ENCODE measurements at places on chromosomes 16 and 17.

- DNase-seq = no peak
These were observed 27.6 kb upstream of the CCL1 start for GRCh38 chr17:34390649-34391048.

- peak; percentile 41 for DNase-seq
These were observed 164.0 kb downstream of the LAT start for GRCh38 chr16:29148867-29149272.

- no peak for DNase-seq
These were observed 661 bp downstream of the RFWD3 start for GRCh38 chr16:74666010-74666421.

DNA sequence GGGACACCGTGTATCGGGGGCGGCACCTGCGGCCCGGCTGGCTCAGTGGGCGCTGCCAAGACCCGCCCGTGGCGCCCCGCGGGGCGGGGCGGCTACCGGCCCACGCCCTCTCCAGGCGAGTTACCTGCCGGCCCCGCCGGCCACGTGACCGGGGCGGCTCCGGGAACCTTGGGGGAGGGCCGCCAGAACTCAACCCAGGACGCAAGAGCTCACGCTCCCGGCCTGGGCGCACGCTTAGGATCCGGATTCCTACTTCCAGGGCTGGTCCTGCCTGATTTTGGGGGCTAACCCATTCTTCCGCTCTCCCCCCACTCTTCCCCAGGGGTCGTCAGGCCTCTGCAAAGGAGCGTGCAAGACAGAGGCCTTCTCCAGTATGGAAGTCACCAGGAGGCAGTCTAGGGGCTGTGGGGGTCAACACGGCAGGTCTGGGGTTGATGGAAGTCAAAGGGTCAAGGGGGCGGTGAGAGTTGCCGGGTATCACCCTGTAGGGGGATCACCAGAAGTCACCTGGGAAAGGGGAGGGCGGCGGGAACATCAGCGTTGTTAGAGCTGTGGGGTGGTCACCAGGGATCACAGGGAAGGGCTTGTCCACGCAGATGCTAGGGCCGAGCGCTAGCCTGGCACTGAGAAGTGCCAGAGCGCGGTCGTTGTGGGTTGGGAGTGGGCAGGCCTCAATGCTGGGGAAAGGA is 354 bp upstream of the ESRP2 start:
- no peak for DNase-seq

DNA sequence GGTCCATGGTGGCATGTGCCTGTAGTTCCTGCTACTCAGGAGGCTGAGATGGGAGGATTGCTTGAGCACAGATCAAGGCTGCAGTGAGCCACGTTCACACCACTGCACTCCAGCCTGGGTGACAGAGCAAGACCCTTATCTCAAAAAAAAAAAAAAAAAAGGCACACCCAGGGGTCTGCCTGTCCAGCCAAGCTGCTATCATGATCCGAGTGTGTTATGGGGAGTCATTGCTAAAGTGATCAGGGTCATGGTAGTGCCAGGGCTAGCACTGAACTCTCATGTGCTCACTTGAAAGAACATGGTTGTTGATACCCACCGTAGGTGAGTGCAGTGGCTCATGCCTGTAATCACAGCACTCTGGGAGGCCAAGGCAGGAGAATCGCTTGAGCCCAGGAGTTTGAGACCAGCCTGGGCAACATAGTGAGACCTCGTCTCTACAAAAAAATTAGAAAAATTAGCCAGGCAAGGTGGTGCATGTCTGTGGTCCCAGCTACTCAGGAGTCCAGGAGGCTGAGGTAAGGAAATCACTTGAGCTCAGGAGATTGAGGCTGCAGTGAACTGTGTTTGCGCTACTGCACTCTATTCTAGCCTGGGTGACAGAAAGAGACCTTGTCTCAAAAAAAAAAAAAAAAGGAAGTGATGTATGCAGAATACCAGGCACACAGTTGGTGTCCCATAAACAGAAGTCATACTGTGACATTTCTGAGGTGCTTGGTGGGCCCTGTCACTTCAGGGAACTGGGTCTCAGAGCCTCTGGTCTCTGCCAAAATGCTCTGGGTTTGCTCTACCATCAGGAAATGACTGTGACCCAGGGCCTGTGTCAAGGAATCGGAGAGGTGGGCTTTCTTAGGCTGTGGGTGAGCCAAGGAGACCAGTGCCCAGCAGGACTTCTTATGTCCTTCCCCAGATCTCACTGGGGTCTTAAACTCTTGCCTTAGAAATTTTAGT is 2.2 kb downstream of the PRM1 start:
- DNase-seq = no peak

GRCh38 chr17:13400491-13400890 is 201.2 kb downstream of the HS3ST3A1 start:
- DNase-seq = no peak

GRCh38 chr17:79338152-79338551 is 263.5 kb downstream of the ENGASE start:
- no peak for DNase-seq

DNA sequence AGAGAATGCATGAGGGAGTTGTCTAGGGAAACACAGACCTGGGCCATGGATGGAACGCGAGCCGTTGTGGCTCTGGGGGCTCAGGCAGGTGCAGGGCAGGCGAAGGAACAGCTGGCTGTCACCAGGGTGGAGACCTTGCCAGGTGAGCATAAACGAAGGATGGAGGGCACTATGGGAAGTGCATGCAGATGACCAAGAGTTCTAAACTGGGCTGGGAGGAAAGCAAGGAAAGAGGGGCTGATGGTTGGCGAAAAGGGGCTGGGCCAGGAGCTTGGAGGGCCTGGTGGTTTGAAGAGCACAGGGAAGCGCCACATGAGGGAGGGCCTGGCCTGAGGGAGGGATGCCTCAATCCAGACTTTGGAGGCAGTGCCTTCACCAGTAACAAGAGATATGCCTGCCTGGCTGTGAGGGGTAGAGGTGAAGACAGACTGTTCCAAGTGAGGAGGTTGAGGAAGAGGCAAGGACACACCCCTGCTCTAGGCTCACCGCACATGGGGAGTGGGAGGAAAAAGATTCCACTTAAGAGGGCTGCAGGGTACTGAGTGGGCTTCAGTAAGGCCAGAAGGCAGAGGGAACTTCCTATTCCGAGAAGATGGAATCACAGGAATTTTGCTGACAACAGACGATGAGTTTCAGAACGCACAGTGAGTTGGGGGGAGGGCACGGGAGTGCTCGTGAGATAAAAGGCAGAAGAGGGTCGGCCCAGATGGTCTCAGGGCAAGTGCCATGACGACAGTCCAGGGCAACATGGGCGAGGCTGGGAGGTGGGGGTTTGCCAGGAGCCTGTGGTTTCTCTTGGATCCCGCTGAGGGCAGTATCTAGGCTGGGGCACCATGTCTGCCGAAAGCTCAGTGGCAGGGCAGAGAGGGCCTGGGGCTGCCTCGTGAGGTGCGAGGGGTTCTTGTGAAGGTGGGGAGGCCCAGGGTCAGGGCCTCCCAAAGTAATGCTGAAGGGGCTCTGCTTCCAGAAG is 20.6 kb downstream of the B9D1 start:
- no peak for DNase-seq

GRCh38 chr17:27488231-27488630 is 32.0 kb downstream of the KSR1 start:
- DNase-seq = no peak

DNA sequence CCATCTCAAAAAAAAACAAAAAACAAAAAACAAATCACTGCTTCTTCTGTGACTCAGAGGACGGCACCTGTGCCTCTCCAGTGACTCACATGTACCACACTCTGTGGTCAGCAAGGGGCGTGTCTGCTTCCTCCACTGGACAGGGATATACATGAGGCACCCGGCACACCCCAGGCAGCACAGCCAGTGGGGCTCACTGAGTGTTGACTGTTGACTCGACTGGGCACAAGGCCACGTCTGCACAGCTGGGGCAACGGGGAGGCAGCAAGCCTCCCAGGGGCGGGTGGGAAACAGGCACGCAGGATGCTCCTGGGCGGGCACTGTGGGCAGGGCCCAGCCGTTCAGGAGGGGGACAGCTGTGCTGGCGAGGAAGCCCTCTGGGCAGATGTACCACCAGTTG is 64.1 kb downstream of the TIMM22 start:
- DNase-seq = no peak

DNA sequence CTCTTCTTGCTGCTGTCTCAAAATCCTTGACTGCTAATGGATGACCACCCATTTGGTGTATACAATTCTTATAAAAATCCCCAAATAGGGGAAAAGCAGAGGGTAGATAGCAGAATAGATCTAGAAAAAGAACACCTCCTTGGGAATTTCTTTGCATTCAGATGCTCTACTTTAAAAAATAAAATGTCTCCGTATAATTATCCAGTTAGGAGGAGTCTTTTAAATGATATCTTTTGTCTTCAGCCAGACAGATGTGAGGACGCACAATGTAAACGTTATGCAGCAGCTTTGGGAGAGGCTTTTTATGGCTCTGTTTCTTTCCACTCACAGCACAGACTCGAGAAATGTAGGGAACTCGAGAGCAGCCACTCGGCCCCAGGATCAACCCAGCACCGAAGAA is 300.2 kb downstream of the IRF8 start:
- DNase-seq = no peak

DNA sequence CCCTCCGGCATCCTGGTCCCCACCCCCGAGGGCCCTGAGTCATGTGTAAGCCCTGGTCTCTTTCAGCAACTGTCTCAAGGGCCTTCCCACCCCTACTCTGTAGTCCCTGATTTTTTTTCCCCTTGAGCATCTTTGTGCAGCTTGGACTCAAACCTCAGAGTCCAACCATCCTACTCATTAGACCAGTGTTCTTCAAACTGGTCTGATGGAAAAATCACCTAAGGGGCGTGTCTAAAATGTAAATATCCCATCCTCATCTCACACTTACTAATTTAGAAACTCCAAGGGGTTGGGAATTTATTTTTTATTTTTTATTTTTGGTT is 624 bp downstream of the G6PC3 start:
- DNase-seq = peak; percentile 47

DNA sequence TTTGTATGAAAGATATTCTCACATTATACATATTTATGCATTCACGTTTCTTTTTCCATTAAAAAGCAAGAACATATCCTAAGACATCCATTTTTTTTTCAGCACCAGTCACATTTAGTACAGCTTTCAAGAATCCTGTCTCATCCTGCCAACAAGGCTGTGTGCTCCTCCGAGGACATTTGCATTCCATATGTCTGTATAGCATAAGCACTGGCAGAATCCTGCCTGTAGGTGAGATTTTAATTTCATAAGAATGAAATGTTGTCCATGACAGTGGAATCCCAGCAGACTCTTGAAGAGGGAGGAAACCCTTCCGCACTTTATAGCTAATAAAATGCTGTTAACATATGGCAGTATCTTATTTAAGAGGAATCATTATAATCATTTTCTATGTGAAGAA is 2.9 kb upstream of the PMP22 start:
- DNase-seq = no peak

DNA sequence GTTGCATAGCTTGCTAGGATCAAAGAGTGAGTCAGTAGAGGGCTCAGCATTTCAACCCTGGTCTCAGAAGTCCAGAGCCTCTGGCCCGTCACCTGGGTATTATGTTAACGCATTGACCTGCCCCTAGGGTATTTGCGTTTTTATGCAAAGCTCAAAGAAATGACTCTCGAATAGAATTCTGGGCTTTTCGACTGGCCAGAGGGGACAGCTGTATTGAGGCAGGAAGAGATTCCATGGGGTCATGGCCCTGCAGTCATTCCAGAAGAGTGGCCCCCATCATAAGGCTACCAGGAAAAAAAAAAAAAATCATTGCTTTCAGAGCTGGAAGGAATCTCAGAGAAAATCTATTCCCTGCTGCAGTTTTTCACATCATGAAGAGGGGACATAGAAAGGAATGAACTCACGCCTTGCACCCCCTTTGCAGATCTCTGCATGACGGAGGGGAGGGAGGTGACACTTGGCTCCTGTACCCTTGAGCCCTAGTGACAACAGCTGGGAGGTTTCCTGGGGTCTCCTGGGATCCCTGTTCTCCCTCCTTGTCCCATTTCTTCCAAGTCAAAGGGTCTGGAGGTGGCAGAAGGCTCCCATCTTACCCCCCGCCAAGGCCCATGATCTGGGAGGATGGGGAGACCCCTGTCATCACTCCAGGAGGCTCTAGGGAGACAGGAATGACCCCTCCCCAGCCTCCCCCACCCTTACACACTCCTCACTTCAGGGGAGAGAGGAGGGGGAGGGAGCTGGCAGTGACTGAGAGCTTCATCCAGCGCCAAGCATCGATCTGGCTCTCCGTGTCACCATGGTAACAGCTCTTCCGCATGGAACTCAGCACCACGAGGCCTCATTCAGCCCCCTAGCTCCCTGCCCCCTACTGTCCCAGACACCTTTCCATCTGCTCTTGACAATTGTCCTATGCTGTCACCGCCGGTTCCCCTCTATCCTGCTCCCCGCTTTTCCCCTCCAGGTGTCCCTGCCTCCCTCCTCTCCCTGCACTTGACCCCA is 35.8 kb downstream of the GP2 start:
- no peak for DNase-seq

DNA sequence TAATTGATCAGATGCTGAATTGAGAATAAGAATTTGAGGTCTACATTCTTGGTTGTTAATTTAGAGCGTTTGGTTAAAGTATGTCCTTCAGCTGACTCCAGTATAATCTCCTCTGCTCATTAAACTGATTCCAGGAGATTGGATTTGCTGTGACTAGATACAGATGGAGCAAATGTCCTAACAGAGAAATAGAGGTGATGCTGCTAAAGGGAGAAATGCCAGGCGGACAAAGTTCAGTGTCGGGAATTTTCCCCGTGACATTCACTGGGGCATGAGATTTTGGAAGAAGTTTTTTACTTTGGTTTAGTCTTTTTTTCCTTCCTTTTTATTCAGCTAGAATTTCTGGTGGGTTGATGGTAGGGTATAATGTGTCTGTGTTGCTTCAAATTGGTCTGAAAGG is 19.0 kb downstream of the PRKAR1A start:
- DNase-seq = no peak

DNA sequence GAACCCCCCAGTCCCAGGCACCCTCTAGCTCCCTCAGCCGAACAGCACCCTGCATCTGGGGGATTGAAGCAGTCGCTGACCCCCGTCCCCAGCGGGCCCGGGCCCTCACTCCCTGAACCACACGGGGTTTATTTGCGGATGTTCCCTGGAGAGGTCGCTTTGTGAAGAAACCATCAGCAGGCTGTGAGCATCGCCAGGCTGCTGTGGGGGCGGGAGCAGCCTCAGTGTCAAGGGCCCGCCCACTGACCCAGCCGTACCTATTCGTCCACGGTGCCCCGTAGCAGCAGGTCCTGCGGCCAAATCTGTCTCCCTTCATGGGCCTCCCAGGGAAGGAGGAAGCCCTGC is 6.4 kb upstream of the RAB40C start:
- DNase-seq = no peak

- DNase-seq = peak; percentile 23
These were observed 38.8 kb downstream of the C16orf95 start for GRCh38 chr16:87278191-87279093.

GRCh38 chr17:63933598-63933997 is 1.5 kb upstream of the CD79B start:
- DNase-seq = no peak

Measured in activated T-cell treated with anti-CD3 and anti-CD28 coated beads for 24 hours (primary cell).